K562 (cell line): ENCODE measurements at places on chromosomes 3 and 15.

DNA sequence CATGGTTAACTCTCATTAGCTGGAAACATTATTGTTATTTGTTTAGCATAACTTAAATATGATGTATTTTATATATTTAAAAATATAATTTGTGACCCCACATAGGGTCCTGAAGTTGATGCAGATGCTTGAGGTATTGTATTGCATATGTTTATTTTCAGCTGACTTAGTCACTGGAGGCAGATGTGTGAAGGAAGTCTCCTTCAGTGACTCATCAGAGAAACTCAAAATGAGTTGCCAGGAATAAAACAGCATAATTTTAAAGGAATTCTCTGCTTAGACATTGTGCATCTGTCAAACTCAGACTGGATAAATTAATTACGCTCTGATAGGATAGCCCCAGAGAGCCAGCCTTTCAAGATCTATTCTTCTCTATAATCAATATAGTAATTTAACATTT is 7.9 kb upstream of the OR4F6 start:
- no peak for DNase-seq

DNA sequence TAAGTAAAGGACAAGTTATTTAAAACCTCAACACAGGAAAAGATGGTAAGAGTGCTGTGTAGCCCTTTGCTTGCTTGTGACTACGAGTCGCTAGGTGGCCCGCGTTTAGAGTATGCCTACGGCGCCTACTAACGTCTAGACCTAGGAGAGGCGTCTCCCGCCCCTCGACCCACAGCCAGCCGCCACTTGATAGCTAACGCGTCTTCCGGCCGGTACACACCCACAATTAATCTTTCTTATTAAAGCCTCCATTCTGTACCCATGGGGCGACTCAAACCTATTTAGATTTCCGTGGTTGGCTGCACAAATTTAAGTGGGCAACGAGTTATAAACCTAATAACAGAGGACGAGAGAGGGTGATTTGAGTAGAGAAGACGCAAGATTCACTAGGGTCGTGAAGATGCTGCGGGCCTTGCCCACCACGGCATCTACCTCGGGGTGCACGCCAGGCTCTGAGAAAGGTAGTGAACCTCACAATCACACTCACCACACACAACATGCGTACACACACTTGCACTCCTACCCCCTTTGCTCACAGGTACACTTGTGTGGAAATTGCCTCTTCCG is 12.0 kb downstream of the SOX2 start:
- no peak for DNase-seq

DNA sequence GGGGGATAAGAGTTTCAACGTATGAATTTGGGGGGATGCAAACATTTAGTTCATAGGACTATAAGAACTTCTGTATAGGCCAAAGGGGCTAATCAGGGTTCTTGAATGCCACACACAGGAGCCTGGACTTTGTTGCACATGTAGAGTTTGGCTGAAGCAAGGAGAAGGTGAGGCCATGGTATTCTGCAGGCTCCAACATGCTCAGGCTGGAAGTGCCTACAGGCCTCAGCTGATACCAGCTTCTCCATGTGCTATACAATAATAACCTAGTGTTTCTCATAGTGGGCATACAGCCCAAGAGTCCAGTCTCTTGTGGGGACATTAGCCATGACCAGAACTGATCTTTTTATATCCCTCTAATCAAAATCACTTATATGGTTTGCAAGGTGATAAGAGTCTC is 399.7 kb upstream of the MCTP2 start:
- DNase-seq = no peak

DNA sequence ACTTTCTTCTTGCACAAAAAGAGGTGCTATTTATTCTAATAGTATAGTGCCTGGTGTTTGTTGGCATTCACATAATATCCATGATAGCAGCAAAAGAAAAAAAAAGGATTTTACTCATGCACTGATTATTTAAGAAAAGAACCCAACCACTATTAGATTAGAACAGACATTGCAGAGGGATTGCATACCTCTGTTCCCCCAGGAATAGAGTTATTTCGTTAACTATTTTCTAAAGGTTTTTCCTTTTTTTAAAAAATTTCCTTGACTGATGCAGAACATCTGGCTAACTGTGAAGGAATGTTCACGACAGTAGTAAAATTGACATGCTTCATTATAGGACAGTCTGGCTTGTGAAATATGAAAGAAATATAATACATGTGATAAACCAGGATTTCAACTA is 136.6 kb upstream of the PTX3 start:
- DNase-seq = no peak

DNA sequence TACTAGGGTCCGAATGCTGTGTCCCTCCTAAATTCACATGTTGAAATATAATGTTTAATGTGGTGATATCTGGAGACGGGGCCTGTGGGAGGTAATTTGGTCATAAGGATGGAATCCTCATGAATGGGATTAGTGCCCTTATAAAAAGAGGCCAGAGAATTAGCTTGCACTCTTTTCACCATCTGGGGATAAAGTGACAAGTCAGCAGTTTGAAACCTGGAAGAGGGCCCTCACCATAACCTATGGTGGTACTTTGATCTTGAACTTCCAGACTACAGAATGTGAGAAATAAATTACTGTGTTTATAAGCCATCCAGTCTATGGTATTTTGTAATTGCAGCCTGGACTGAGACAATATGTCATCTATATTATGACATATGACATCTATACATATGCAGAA is 132.1 kb downstream of the ISL2 start:
- no peak for DNase-seq

DNA sequence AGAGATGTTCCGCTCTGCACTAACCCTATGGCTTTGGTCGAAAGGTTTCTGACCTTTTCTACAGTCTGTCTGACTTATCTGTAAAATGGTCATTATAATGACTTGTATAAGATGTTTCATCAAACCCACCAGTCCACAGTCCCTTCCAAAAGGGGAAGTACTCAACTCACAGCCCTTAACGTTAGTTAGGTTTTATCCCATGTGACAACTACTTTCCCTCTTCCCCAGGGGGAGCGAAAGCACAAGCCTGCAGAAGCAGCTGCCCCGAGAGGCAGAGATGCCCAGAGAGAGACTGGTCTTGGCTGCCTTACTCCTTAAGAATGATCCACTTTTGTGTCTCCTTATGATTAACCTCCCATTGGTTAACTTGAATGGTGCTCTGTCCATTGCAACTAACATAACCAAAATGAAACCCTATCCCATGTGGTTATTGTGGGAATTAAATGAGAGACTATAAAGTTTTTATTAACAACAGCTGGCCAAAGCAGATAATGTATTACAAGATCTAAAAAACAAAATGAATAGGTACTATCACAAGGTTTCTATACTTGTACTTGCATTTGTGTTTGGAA is 6.4 kb downstream of the ASTE1 start:
- no peak for DNase-seq

DNA sequence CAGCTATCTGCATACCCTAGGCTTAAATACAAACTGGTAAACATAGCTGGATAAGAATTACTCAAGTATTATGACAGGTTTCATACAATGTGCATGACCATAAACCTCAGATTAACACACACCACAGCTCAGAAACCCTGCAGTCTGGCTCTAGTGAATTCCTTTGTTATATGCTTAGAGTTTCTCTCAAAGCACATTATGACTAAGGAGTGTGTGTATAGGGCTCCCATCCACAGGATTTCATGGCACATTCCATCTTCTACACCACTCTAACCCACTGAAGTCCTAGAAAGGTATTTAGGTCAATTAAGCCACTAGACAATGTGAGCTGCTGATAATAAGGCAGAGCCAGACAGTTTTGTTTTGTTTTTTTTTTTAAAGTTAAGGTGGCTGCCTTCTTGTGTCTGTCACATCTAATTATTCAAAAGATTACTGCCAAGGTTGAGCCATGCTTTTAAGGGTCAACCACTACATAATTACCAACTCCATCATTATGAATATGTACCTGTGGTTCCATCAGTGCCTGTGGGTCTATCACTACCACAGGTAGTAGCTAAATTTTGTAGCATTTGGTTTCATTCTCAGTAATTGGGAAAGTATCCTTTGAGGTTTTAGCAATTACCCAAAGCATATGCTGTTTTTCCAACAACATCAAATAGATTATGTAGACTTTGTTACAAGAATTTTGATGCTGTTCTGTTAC is 107.0 kb downstream of the ALCAM start:
- no peak for DNase-seq

DNA sequence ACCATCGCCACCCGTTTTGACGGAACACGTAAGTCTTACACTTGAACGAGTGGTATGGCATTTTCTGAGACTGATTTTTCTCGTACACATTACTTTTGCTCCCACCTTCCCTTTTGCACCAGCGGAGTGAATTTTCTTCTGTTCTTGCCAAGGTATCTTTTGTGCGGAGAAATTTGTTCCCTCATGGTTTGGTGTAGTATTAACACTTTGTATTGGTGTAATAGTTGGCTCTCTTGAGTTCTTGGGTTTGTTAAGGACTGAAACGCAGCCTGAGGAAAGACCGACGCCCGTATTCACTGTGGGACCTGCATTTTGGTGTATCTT is 420 bp downstream of the KCNH8 start:
- no peak for DNase-seq

DNA sequence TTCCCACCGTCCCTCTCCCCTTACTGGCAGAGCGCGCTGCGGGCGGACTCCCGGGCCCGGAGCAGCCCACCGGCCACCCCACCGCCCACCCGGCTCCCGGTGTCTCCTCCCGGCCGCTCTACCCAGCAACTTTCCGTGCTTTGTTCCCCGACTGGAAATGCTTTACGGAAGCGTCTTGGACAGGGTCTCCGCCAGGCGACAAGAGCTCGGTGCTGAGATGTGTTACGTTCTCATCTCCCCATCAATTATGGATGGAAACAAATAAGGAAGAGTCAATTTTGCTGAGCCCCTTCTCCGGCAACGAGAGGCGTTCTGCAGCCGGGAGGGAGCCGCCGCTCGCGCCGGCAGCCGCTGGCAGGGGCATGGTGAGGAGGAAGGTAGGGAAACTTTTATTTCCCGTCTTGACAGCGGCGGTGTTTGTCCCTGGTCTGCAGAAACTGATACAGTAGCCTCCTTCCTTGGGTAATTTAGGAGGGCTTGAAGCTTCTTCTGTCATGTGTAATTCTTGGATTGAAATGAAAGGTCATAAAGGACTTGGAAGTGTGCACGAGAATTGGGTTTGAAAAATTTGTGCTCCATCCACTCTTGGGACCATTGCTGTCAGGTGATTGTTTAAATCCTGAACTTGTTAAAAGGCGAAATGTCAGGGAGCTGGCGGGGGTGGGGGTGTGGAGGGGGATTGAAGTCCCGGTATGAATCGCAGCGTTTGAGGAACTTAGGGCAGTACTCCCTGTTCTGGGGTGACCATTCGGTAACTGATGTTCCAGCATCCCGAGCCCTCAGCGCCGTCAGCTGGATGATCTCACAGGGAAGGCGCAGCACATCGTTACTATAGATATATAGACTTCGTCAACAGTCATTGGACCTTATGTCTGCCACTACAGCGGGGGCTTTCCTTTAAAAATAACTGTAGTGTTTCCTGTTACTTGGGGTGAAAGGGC is 1.5 kb downstream of the SEMA6D start:
- DNase-seq = peak; percentile 5

GRCh38 chr3:190209533-190209932 is 88.8 kb upstream of the P3H2 start:
- no peak for DNase-seq

GRCh38 chr15:48634096-48634495 is 11.4 kb downstream of the FBN1 start:
- DNase-seq = no peak

DNA sequence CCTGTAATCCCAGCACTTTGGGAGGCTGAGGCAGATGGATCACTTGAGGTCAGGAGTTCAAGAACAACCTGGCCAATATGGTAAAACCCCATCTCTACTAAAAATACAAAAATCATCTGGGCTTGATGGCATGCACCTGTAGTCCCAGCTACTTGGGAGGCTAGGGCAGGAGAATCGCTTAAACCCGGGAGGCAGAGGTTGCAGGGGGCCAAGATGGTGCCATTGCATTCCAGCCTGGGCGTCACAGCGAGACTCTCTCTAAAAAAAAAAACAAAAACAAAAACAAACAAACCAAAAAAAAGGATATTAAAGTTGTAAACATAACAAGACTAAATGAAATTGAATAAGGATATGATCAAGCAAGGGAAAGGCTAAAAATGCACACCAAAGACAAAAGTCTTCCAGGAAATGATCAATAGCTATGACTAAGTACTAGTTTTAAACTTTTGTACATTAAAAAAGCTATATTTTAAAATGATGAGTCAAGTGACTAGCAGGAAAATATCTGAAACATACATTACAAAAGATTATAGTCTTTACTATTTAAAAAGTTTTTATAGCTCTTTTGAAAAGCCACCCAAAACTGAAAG is 28.6 kb downstream of the KLHL6 start:
- DNase-seq = no peak
